ENCODE measurements at places on chromosomes 4 and X.

GRCh38 chr4:96459105-96459504 lies 619.2 kb downstream of the PDHA2 start:
- DNase-seq, result no peak

GRCh38 chrX:49912086-49912485 lies 10.3 kb upstream of the CLCN5 start:
- no peak for DNase-seq

GRCh38 chr4:80199947-80200346 lies 2.6 kb downstream of the PRDM8 start:
- no peak for DNase-seq

DNA sequence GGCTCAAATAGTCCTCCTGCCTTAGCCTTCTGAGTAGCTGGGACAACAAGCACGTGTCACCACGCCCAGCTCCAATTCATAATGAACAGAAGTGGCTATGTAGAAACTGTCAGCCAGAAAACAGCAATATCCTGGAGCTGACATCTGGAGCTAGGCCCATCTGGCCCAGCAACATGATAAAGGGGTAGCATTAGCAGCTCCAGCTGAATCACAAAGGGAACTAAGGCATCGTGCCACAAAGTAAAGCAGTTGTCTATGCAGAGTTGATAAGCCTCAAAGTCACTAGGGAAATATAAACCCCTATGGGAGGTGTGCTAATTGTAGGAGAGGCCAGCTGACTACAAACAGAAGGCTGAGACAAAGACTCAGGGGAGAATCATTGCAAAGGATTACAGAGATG lies 270.5 kb upstream of the GPC4 start:
- DNase-seq, result no peak

GRCh38 chr4:24770032-24770584 lies 25.3 kb upstream of the SOD3 start:
- DNase-seq, result peak; percentile 48

GRCh38 chr4:40395908-40396793 lies 61.0 kb downstream of the CHRNA9 start:
- peak; percentile 48 for DNase-seq

- no peak for DNase-seq
Observed at GRCh38 chrX:56920338-56920997, 74.9 kb downstream of the SPIN3 start.

DNA sequence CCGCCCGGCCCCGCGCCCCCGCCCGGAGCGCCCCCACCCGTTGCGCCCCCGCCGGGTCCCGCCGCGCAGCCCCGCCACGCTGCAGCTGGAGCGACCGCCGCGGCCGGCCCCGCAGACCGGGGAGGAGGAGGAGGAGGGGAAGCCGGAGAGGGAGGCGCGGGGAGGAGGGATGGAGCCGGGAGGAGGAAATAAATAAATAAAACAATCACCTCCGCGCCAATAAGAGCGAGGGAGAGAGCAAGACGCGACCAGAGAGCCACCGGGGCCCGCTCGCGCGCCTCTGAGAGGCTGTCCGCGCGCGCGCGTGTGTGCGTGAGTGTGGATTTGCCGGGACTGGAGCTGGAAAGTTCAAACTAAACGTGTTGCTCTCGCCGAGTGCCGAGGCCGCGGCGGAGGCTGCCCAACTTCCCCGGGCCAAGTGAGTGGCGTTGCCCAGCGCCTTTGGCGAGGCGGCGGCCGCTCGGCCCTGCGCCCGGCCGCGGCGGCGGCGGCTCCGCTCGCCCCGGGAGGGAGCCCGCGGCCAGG lies 2184.4 kb upstream of the TENM3 start:
- peak; percentile 6 for DNase-seq

GRCh38 chr4:85821688-85822455 lies 346.9 kb downstream of the ARHGAP24 start:
- DNase-seq, result no peak

Data from RWPE1 (cell line).